Glutamatergic neuron (in vitro differentiated cells): ENCODE measurements at places on chromosomes 2 and 18.

DNA sequence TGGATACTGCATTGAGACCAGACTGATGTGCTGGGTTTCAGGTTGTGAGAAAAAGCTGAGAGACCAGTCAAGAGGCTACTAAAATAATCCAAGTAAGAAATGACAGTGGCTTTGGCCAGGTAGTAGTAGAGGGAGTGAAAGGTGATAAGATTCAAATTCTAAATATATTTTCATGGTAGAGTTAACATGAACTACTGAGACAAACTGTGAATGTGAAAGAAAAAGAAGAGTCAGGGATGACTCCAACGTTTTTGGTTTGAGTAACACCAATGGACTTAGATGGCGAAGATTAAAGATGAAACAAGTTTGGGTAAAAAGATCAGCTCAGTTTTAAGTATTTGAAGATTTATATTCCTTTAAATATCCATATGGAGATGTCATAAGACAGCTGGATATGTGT lies 209.4 kb downstream of the ZEB2 start:
- no peak overlapping the region for H3K27ac ChIP-seq
- H3K27me3 ChIP-seq = no peaks in the 10 kb centered on the region
- H3K4me3 ChIP-seq = no peak overlapping the region
- H3K36me3 ChIP-seq = peaks cover 12% of the 10 kb centered on the region
- no peaks in the 10 kb centered on the region for H3K4me1 ChIP-seq
- no peak for DNase-seq

DNA sequence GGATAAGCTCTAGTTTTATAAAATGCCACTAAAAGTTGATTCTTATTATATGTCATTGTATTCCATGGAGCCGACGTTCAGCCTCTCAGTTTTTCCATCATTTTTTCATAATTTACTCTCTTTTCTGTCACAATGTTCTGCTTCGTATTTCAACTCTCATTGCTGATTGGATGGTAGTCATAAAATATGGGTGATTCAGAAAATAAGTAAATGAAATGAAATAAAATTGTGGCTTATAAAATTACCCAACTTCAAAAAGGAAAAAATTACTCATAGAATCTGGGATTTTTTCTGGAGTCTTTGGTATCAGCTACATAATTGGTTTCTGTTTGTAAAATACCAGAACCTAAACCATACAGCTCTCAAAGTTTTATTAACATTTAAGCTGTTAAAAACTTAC lies 139.7 kb upstream of the ITGA4 start:
- no peak overlapping the region for H3K27ac ChIP-seq
- H3K4me3 ChIP-seq = no peak overlapping the region
- no peak for DNase-seq
- no peaks in the 10 kb centered on the region for H3K4me1 ChIP-seq

GRCh38 chr2:195709901-195710806 lies 53.1 kb downstream of the SLC39A10 start:
- H3K4me1 ChIP-seq = no peaks in the 10 kb centered on the region
- H3K27me3 ChIP-seq = no peaks in the 10 kb centered on the region
- H3K27ac ChIP-seq = no peak overlapping the region

DNA sequence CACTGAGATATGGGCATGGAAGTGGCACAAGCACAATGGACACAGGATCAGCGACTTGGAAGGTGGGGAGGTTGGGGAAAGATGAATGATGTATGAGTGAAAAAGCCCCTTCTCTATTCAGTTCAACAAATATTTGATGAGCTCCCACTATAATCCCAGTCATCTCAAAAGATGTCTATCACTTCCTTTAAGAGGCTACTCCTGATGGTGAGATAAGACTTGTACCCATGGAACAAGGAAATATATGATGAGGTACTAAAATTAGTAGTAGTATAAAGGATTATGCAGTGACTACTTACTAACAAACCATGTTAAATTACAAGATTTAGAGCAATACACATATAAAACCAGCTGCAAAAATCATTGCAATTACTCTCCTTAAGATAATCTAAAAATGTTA lies 107.8 kb upstream of the COL5A2 start:
- peaks cover 2% of the 10 kb centered on the region for H3K27me3 ChIP-seq
- no peak overlapping the region for H3K27ac ChIP-seq
- no peak for DNase-seq
- no peaks in the 10 kb centered on the region for H3K36me3 ChIP-seq

GRCh38 chr2:189927823-189928222 lies 134.7 kb downstream of the MSTN start:
- no peak overlapping the region for H3K4me3 ChIP-seq
- peaks cover 1% of the 10 kb centered on the region for H3K27me3 ChIP-seq
- no peaks in the 10 kb centered on the region for H3K36me3 ChIP-seq
- no peak overlapping the region for H3K27ac ChIP-seq

GRCh38 chr2:170248574-170249393 lies 70.8 kb downstream of the MYO3B start:
- no peak for DNase-seq
- no peak overlapping the region for H3K4me3 ChIP-seq
- H3K27me3 ChIP-seq = no peaks in the 10 kb centered on the region
- H3K27ac ChIP-seq = no peak overlapping the region
- no peaks in the 10 kb centered on the region for H3K36me3 ChIP-seq

- H3K27me3 ChIP-seq = no peaks in the 10 kb centered on the region
- H3K27ac ChIP-seq = no peak overlapping the region
- H3K36me3 ChIP-seq = no peaks in the 10 kb centered on the region
- DNase-seq = no peak
- H3K4me1 ChIP-seq = no peaks in the 10 kb centered on the region
Measured at GRCh38 chr2:51919395-51919794, 887.5 kb upstream of the NRXN1 start.

DNA sequence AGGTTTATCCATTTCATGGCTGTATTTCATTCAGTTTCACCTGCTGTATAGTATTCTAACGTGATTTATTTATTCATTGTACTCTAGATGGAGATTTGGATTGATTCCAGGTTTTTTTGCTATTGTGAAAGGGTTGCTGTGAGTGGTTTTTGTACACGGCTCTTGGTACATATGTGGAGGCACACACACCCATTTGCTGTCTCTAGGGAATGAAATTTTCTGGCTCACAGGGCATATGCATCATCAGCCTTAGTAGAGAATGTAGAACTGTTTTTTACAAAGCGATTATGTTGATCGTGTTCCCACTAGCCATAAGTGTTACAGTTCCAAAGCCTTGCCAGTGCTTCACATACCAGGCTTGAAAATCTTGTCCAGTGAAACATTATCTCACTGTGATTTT lies 5.1 kb downstream of the SPTBN1 start:
- H3K27ac ChIP-seq = peak overlapping the region; percentile 19
- peaks cover 8% of the 10 kb centered on the region for H3K27me3 ChIP-seq
- peaks cover 39% of the 10 kb centered on the region for H3K4me1 ChIP-seq

DNA sequence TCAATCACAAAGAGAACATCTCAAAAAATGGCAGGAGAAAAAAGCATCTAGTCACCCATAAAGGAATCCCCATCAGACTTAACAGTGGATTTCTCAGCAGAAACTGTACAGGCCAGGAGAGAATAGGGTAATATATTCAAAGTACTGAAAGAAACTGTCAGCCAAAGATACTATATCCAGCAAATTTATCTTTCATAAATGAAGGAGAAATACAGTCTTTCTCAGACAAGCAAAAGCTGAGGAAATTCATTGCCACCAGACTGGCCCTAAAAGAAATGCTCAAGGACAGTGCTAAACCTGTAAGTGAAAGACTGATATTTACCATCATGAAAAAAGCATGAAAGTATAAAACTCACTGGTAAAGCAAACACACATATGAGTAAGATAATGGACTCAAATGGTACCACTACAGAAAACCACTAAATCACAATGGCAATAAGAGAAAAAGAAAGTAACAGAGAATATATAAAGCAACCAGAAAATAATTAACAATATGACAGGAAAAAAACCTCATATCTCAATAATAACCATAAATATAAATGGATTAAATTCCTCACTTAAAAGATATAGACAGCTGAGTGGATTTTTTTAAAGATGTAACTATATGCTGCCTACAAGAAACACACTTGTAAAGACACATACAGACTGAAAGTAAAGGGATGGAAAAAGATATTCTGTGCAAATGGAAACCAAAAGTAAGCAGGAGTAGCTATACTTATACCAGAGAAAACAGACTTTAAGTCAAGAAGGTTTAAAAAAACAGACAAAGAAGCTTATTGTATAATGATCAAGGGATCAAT lies 83.4 kb upstream of the STK39 start:
- H3K36me3 ChIP-seq = peaks cover 26% of the 10 kb centered on the region
- DNase-seq = no peak
- no peak overlapping the region for H3K27ac ChIP-seq
- peaks cover 5% of the 10 kb centered on the region for H3K27me3 ChIP-seq

DNA sequence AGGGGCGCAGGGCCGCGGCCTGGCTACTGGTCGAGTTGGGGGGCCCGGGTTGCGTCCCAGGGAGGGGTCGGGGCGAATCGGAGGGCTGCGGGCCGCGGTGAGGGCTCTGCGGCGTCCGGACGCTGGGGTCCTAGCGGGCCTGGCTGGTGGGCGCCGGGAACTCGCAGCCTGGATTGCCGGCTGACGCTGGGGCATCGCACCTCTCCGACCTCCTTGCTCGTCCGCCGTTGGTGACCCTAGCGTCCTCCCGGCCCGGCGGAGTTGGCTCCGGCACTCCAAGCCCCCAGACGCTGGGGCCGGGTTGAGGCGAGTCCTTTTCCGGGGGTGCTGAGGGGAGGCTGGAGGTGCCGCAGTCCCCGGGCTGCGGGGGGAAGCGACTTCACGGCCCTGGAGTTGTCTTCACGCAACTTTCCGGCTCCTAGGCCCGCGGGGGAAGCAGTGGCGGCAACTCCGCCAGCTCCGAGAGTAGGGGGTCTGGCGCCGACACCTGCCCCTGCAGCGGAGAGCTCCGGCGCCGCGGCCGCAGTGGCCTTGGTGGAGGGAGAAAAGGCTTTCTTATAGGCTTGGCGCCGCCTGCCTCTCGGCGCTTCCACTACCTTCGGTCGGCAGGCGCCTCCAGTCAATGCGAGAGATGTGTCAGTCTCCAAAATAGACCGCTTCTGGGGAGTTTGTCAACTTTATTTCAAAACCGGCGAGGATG lies 70.3 kb downstream of the HAUS1 start:
- peak; percentile 64 for DNase-seq
- peak overlapping the region; percentile 22 for H3K27ac ChIP-seq
- peak overlapping the region; percentile 98 for H3K4me3 ChIP-seq
- peaks cover 7% of the 10 kb centered on the region for H3K27me3 ChIP-seq

- H3K27ac ChIP-seq = peak overlapping the region; percentile 33
- no peak for DNase-seq
- no peak overlapping the region for H3K4me3 ChIP-seq
- peaks cover 13% of the 10 kb centered on the region for H3K4me1 ChIP-seq
- peaks cover 14% of the 10 kb centered on the region for H3K27me3 ChIP-seq
Measured at GRCh38 chr2:130375291-130376266, 19.7 kb downstream of the PTPN18 start.

GRCh38 chr2:22690096-22690495 lies 694.9 kb upstream of the KLHL29 start:
- no peaks in the 10 kb centered on the region for H3K36me3 ChIP-seq
- H3K27me3 ChIP-seq = no peaks in the 10 kb centered on the region
- H3K27ac ChIP-seq = no peak overlapping the region
- no peak for DNase-seq

DNA sequence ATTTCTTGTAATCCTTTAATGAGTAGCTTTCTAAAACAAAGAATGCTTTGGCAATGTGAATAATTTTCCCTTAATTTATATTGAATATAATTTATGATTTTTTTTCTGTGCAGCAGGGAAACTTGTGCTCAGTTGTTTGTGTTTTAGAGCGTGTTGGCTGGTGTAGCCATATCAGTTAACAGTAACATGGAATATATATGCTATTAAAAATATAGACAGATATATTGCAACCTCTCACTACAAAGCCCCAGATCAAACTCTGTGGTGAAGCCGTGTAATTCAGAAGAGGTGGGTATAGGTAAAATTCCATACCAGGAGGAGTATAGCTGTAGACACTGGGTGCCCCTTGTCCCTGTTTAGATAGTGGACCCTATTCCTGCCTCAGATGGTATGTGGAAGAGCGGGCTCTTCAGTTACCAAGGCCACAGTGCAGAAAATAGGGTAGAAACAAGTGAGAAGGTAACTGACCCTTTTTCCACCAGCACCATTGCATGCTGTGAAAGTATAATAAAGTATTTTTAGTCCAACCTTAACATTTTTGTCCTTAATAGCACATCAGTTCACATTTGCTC lies 18.1 kb upstream of the RASGRP3 start:
- H3K36me3 ChIP-seq = no peaks in the 10 kb centered on the region
- H3K27me3 ChIP-seq = no peaks in the 10 kb centered on the region
- no peak overlapping the region for H3K4me3 ChIP-seq

DNA sequence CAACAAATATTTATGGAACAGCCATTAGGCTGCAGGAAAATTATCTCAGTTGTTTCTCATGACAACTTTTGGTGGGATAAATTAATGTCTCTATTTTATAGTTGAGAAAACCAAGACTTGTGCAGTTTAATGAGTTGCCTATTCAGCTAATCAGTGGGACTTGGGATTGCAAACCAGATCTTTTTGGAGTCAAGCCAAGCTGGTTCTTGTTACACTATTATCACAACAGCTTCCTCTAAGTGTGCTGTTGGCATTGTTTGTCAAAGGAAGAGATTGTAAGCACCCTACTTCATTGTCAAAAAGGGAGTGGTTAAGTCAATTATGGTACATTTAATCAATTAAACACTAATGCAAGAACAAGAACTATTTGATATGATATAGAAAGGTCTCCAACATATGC lies 119.2 kb downstream of the PAX3 start:
- no peaks in the 10 kb centered on the region for H3K36me3 ChIP-seq
- no peak for DNase-seq
- no peak overlapping the region for H3K4me3 ChIP-seq
- no peaks in the 10 kb centered on the region for H3K27me3 ChIP-seq
- no peak overlapping the region for H3K27ac ChIP-seq

- H3K4me1 ChIP-seq = no peaks in the 10 kb centered on the region
- H3K36me3 ChIP-seq = no peaks in the 10 kb centered on the region
- no peak overlapping the region for H3K27ac ChIP-seq
Measured at GRCh38 chr2:43391878-43392215, 165.4 kb upstream of the ZFP36L2 start.

DNA sequence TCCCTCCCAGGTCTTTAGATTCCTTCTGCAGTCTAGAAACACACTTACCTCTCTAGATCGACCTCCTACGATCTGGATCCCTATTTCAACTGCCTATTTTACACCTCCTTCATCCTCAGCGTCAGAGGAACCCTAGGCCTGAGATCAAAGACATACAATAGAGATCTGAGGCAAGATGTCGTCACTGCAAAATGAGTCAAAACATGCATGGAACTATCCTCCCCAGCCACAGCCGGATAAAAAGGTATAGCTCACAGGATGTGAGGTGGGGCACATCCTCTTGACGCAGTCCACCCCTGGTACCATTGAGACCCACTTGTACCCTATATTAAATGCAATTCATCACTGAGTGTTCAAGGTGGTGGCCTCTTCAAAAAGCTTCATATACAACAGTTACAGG lies 63.7 kb upstream of the DNAJC10 start:
- no peaks in the 10 kb centered on the region for H3K27me3 ChIP-seq
- no peaks in the 10 kb centered on the region for H3K4me1 ChIP-seq
- H3K27ac ChIP-seq = no peak overlapping the region
- H3K4me3 ChIP-seq = no peak overlapping the region
- no peak for DNase-seq
